A549 (cell line): ENCODE measurements at places on chromosomes 2 and 18.

GRCh38 chr2:168456521-168457189 lies 583 bp downstream of the CERS6 start:
- peak; percentile 18 for DNase-seq

DNA sequence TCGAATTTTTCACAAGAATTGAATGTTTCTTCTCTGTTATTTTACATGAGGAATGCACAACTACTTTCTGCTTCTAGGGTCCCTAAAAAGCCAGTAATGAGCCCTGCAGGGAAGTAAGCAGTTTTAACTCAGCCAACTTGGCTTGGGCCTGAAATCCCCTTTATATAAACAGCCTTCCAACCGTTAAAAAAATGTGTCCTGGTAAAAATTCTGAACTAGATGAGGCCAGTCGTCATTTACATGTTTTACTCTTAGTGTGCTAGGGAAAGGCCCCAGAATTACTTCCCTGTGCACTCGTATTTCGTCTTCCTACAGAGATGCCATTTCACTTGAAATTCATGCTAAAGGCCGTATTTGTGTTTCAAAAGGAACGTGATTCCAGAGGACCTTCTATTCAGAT lies 42.4 kb upstream of the RPE start:
- DNase-seq = no peak

GRCh38 chr2:30476636-30477035 lies 29.6 kb downstream of the LCLAT1 start:
- DNase-seq = no peak

DNA sequence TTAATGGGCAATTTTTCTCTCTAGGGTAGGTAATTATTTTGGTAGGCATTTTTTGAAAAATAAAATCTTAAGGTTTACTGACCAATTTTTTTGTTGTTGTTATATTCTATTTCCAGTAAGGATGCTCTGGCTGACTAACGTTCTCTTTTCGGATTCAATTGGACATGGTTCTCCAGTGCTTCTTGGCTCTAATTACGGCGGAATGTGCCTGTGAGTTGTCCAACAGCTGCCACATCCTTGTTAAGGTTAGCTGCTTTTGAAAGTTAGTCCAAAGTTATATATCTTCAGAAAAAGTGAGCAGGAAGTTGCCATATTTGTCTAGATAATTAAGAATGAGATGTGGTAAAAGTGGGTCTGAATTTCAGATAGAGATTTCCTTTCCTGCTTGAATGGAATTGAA lies 45.8 kb upstream of the SMIM21 start:
- DNase-seq = no peak

GRCh38 chr2:168895771-168896170 lies 5.3 kb upstream of the G6PC2 start:
- DNase-seq = no peak

DNA sequence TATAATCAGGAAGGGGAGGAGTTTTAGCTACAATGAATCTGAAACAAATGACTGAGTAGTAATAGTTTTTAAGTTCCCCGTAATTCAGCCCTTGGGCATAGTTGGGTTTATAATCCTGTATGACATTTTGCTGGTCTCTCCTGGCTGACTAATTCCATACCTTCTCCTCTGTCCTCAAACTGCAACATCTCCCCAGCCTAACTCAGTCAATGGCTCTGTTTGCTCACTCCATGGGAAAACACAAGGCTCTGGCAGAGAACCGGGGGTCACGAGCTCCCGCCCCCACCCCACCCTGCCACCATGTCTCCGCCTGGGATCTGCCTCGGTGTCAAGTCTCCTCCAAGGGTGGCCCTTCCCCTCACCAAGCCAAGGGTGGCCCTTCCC lies 168.6 kb downstream of the HDAC4 start:
- no peak for DNase-seq

- DNase-seq = no peak
Observed at GRCh38 chr2:173264603-173265366, 89.9 kb upstream of the CDCA7 start.

GRCh38 chr18:68874361-68874760 lies 76.5 kb downstream of the CCDC102B start:
- DNase-seq = no peak

DNA sequence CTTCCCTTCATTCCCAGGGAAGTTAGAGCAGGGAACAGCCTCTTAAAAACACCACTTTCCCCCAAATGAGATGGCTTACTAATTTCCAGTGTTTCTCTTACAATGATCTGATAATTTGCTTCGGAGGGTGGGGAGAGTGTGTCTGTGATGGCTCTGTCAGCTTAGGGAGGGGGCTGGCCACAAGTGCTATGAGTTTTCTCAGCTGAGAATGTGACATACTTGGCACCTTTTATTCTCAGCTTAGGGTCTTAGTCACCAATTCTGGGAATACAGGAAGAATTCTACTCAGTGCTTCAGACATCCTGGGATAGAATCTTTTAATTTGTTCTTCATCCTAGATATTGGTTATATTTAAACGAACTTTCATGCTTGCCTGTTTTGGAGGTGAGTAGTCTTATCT lies 64.4 kb downstream of the AOX1 start:
- no peak for DNase-seq

GRCh38 chr2:35428548-35428947 lies 927.0 kb upstream of the CRIM1 start:
- no peak for DNase-seq

- no peak for DNase-seq
Observed at GRCh38 chr2:201950606-201951005, 83.0 kb upstream of the FZD7 start.

DNA sequence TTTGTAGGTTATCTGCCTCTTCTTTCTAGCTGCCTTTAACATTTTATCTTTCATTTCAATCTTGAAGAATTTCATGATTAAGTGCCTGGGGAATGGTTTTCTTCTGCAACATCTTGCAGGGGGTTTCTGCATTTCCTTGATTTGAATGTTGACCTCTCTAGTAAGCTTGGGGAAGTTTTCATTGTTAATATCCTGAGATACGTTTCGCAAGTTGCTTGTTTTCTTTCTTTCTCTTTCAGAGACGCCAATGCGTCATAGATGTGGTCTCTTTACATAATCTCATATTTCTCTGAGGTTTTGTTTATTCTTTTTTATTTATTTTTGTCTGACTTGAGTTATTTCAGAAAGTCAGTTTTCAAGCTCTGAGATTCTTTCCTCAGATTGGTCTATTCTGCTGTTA lies 225.7 kb downstream of the XIRP2 start:
- DNase-seq = no peak
